ENCODE measurements at places on chromosomes 2 and 18.
A peak's percentile ranks its signal among the peaks of the same experiment; 100 is the strongest.

- DNase-seq: no peak
Observed at GRCh38 chr18:22074282-22075070, 94.9 kb upstream of the GATA6 start.

GRCh38 chr18:79930020-79930642 is 21.3 kb downstream of the SLC66A2 start:
- no peak for DNase-seq

DNA sequence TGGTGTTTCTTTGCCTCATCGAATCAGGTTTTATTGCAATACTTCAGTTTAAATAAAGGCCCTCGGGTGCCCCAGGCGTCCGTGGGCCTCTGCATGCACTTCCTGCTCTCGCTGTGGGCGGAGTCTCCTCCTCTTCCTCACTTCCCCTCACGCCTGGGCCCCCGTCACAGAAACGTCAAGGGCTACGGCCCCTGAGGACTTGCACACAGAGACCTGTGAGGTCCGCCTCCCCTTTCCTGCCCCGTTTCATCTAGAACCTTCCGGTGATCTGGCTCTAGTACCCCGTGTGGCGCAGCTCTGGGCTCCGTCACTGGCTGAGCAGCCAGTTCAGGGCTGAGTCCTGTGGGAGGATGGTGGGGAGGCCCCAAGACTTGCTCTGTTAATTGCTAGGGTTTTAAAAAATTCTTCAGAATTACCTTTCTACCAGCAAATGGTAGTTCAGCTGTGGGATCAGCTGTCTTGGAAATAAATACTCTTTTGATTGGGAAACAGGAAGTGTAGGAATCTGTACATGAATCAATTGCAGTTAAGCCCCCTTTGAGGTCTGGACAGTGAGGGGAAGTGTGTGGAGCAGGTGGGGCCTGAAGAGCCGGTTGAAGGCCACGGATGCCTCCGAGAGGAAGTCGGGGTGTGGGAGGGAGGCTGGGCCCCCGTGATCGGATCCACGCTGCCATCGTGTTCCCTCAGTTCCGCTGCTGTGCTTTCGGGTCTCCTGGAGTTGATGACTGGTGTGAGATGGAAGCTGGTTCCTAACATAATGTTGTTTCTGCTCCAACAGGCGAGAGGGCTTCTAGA is 10.2 kb downstream of the NFATC1 start:
- no peak for DNase-seq

DNA sequence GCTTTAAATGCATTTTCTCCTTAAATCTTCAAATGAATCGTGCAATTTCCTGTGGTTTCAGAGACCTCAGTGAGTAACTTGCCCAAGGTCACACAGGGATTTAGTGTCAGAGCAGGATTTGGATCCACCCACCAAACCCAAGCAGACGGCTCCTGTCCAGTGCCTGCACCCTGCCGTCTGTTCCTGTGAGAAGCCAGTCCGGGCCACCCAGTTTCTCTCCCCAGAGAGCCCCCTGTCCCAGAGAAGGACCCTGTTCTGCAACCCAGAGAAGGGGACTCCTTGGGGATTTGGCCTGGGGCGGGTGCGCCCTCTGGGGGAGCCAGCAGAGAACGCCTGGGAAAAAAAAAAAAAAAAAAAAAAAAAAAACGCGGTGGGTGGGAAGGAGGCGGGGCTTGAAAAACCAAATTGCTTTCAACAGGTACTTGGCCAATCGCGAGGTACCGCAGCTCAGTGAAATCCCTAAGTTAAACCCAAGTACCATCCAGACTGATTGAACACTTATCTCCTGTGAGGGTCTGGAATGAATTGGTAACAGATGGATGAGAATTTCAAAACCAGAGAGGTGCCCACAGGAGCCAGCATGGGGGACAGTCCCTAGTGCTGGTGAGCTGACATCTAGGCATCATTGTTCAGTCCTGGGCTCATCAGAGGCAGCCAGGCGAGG is 30.9 kb upstream of the REEP1 start:
- peak; percentile 31 for DNase-seq

GRCh38 chr2:6506859-6507258 is 358.8 kb downstream of the CMPK2 start:
- DNase-seq: no peak

GRCh38 chr2:235218486-235218907 is 266.7 kb downstream of the SH3BP4 start:
- peak; percentile 64 for DNase-seq

- DNase-seq: no peak
Observed at GRCh38 chr2:47004905-47005495, 89.4 kb upstream of the MCFD2 start.

DNA sequence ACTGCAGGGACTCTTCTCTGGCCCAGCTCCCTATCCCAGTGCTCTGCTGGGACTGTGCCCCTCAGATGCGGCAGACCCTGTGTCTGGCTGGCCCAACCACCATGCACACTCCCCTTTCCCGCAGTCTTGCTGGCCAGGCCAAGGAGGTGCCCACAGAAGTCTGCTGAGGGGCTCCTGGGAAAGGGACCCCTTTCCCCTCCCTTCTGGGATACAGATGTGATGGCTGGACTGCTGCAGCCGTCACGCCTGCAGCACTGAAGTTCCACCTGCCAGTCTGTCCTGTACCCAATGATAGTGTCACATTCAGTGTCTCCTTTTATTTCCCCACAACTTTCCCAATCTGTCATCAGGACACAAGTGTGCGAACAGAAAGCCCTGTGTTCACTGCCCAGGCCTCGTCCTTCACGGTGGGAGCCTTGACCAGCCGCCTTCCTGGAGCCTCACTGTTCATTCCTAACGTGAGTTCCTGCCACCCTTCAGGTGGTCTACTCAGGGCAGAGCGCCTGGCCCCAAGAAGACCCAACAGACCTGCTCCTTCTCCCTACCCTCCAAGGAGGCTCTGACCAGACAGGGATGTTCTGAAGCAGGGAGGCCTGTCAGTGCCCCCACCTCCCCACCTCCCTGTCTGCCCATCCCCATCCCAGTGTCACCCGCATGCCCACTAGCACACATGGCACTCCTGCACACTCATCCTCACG is 47.1 kb downstream of the ANKMY1 start:
- DNase-seq: no peak

DNA sequence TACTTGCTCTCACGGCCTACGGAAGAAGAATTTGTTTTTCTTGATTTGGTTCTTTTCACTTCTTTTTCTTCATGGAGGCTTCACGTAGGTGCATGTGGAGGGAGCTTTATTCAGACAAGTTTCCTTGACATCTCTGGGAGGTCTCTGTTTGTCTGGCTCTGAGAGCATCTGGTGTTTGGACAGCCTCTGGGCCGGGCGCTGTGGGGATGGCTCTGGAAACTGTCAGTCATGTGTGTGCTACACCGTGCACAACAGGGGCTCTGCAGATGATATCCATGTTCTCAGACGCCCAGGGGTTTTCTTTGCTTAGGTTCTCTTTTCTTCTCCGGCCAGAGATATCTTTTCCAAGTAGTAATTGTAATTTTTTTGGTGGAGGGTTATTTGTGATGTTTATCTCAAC is 130.7 kb downstream of the SH3RF3 start:
- no peak for DNase-seq

DNA sequence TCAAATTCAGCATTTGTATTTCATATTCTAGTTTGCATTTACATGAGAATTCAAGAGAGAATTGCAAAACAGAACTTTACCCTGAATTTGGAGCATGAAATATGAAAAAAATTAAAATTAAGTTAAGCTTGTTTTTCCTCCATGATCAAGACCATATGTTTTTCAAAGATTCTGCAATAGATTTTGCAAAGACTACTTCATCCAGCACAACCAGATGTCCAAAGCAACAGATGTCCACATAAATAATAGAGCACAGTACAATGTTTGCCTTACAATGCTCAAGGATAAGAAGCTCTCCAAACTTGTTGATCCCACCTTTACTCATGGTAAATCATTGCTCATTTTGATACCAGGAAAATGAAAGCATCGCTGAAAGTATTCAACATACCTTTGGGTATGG is 25.6 kb downstream of the FAP start:
- peak; percentile 81 for DNase-seq

GRCh38 chr2:144516981-144517865 is 2.7 kb downstream of the ZEB2 start:
- peak; percentile 96 for DNase-seq

- DNase-seq: no peak
Observed at GRCh38 chr2:22420076-22420475, 964.9 kb upstream of the KLHL29 start.

DNA sequence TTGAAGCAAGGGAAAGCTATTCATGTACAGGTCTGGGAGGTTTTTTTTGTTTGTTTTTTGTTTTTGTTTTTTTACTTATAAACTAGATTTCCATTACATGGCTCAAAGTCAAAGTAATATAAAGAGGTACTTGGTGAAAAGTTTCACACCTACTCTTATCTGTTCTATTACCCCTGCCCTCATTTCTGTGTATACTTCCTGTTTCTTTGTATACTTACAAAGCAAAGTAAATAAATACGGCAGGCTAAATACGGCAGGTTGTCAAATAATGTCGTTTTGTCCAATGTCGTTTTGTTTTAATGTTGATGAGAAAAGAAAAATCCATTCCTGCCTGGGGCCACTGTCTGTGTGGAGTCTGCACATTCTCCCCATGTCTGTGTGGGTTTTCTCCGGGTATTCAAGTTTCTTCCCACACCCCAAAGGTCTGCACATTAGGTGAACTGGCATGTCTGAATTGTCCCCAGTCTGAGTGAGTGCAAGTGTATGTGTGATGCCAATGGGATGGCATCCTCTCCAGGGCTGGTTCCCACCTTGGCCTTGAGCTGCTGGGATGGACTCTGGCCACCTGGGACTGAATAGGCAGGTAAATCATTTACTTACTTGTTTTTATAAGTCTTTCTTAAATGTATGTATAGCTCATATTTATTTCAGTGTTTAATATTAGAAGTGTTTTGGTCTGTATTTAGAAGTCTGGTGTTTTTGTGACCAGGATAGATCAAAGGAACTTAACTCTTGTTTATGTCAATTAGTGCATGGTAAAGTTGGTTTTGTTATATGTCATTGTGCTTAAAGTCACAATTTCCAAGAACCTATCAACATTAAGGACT is 13.4 kb downstream of the STAMBP start:
- no peak for DNase-seq

DNA sequence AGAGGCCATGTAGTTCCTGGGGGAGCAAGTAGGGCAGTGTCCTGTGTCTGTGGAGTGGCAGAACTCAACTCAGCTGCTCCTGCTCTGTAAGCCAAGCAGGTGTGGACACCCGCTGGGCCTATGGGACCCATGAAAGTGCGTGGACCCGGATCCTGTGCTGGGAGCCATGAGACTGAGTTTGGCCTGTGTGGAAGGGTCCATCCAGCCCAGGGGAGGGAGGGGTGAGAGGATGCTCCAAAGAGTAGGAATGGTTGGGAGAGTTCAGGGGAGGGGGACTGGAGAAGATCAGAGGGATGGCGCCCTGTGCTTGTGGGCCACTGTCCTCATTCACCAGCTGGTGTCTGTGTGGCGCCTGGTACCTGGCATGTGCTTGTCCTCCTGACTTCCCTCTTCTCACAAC is 226.4 kb upstream of the HS6ST1 start:
- DNase-seq: no peak

DNA sequence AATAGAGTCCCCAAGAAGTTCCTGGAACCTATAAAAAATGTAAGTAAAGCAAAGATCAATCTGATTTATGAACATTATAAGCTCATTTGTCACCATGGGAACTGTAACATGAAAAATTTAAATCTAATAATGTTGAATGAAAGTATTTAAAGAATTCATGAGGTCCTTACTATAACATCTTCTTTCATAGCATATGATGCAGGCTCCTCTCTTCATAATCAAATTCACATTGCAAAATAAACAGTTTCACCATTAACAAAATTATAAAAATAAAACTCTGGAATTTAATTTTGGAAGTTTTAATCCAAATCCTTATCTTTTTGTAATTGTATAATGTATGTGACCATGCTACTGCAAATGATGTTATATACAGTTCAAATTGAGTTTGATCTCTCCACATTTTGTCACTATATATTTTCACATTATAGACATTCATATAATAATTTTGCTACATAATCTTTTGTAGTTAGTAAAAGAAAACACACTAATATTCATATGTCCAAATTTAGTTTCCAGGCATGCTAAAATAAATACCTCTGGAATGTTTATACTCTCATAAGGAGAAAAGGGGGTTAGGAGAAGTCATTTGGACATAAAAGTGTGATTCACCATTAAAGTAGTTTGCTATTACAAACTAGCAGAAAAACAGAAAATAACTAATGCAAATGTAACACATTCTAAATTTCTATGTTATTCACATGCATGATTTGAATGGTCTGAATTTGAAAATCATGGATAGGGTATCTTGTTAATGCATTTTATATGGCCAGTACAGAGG is 954.1 kb downstream of the DSC3 start:
- DNase-seq: no peak

- peak; percentile 54 for DNase-seq
Observed at GRCh38 chr18:1047406-1047805, 142.7 kb downstream of the ADCYAP1 start.

DNA sequence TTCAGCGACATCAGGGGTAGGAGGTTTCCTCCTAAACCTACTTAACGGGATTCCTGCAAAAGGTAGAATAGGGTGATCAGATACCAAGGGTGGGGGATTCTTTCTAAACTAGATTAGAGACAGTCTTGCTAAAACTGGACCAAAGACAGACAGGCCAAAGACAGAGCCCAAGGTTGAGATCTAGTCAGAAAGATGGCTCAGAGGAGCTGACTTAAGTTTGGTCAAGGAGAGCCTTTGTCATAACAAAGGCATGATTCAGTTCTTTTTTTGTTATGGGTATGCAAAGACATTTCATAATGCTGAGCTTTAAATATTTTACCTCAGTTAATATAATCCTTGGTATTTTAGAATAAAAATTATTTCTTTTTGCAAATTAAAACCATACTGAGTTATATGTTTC is 17.8 kb upstream of the GPR75 start:
- peak; percentile 35 for DNase-seq

DNA sequence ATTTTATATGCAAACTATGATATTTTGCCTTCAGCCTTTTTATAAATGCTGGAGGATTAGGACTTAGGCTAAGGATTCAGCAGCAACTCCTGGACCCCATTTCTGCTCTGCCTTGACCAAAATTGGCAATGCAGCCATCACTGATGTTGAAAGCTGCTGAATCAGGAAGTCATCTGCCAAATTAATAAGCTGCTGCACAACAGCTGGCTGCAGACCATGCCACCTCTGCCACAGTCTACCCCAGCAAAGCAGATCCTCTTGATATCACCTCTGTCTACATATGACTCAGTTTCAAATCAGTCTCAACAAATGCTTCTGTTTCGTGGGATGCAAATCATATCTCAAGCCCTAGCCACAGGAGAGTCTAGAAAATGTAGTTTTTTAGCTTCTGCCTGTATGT is 7.1 kb upstream of the SOS1 start:
- DNase-seq: peak; percentile 55

Measured in AG10803 (cell line).